NCI-H1105 treated with DMSO at 0.1 percent for 48 hours (cell line): ENCODE measurements at places on chromosomes 13 and 19.
A peak's percentile ranks its signal among the peaks of the same experiment; 100 is the strongest.

DNA sequence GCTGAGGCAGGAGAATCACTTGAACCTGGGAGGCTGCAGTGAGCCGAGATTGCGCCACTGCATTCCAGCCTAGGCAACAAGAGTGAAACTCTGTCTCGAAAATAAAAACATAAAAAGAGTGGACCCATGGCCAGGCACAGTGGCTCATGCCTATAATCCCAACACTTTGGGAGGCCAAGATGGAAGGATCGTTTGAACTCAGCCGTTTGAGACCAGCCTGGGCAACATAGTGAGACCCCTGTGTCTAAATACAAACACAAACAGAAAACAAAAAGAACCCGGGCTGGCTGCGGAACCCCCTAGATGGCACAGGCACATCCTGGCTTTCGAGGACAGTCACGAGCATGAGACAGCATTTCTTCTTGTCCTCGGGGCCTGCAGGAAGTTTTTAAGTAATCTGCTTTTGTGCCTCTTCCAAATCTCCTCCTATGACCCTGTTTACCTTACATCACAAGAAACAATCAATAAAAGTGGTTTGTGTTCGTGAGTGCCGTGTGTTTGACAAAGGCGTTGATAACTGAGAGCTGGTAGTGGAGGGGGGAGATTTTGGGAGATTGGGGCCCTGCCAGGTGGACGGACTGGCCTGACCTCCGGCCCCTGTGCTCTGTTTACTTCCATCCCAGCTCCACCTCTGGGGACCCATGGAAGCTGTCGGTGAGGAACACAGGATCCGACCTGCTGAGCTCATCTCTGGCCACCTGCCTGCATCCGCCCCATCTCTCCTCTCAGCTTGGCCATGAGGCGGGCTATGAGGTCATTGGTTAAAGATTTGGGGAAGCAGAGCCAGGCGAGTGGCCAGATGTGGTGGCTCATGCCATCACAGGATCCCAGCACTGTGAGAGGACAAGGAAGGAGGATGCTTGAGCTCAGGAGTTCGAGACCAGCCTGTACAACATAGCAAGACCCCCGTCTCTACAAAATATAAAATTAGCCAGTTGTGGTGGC is 5.9 kb upstream of the GDF15 start:
- DNase-seq, result no peak

DNA sequence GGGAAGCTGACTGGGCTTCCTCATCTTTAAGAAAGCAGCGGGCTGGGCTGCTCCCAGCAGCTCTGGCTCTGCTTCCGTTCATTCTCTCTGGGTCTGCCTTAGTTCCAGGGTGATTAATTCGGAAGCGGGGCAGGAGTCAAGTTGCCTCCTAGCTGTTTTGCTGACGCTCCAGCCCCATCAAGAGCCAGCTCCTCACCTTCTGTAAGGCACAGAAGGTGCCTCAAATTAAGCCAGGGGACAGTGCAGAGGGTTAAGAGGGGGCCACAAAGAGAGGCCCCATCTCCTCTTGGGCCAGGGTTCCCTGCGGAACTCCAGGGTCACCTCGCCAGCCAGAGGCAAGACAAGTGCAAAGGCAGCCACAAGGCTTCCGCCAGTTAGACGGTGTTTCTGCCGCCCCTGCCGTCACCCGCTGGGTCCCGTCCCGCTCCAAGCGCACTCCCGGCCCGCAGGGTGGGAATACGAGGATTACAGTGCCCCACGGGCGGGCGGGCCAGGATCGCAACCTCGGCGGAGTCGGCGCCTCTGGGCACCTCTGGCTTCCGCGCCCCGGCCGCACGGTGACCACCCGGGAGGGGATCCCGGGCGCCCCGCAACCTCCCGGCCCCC is 508 bp downstream of the SLC15A1 start:
- DNase-seq, result no peak

GRCh38 chr13:98761126-98761985 is 8.9 kb upstream of the SLC15A1 start:
- no peak for DNase-seq

DNA sequence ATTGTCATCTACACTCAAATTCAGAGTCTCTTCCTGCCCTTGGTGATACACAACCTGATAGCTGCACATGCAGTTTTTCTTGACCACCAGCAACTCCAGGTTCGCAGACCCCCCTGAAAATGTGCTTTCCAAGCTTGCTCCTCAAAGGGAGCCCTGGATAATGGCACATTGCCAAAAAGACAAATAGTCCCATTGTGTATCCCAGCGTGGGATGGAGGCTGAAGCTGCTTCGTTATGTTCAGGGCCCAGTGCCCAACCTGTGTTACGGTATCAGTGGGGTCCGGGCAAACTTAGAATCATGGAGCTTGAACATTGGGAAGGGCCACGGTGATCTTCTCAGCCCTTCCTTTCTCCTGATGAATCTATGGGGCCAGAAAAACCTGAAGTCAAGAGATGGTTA is 173.0 kb downstream of the TEX29 start:
- no peak for DNase-seq

GRCh38 chr13:19179916-19180315 is 1.7 kb downstream of the TUBA3C start:
- DNase-seq, result no peak

DNA sequence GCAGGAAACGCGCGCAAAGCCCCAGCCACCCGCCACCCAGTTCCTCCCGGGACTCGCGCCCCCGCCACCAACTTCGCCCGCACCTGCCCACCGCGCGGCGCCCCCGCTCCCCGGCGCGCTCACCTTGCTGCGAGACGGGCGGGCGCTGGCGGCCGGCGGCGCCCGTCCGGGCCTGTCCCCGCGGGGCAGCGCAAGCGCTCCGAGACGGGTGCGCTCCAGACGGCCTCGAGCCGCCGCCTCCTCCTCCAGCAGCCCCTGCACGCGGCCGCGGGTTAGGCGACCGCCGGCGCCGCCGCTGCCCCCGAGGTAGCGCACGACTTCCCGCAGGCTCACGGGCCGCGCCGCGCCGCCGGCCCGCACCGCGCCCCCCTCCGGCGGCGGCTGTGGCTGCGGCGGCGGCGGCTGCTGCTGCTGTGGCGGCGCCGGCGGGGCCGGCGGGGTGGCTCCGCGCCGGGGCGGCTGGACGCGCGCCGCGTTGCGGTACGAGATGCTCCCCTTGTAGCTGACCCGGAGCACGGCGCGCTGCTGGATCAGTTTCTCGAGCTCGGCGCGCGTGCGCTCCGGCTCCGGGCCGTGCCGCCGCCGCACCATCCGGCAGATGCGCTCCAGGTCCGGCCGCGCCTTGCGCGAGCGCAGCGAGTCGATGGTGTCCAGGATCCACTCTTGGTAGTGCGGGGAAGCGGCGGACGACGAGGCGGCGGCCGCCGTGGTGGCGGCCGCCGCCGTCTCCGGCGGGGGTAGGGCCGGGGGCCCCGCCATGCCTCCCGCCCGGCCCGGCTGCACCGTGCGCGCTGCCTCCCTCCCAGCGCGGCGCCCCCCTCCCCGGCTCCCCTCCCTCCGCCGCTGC is 666 bp downstream of the SAMD1 start:
- DNase-seq, result peak; percentile 32

- DNase-seq, result no peak
Observed at GRCh38 chr13:98206946-98207345, 29.9 kb upstream of the RNF113B start.

GRCh38 chr13:48801255-48801654 is 147.5 kb downstream of the CYSLTR2 start:
- DNase-seq, result no peak

DNA sequence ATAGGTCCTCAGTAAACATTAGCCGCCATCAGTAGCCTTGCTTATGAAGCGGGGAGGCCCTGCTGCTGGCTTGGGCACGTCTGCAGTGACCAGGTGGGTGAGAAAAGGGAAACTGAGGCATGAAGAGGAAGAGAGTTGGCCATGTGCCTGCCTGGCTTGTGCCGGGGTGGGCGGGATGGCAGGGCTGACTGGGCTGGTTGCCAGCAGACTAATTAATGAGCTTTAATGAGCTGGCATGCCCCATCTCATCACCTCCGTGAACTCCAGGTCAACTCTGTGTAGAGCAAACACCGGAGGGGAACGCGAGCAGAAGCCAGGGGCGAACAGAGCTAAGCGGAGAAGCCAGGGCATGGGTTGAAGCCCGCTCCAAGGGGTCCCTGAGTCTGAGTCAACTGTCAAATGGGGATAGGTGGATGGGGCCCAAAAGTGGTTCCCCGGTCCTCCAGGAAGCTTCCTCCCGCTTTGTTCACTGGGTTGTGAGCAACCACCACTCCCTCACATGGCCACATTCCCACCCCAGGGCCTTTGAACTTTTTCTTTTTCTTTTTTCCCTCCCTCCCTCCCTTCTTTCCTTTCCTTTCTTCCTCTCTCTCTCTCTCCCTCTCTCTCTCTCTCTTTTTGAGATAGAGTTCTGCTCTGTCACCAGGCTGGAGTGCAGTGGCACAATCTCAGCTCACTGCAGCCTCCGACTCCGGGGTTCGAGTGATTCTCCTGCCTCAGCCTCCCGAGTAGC is 8.7 kb downstream of the NR2F6 start:
- peak; percentile 46 for DNase-seq

- DNase-seq, result no peak
Observed at GRCh38 chr19:50178859-50179537, 15.9 kb upstream of the IZUMO2 start.

GRCh38 chr13:25371158-25371874 is 458 bp upstream of the ATP8A2 start:
- DNase-seq, result no peak

GRCh38 chr19:19528721-19529490 is at the start of gene YJEFN3:
YJEFN3 (plus strand) TSS chr19:19528911; CDS start chr19:19528933, 22 bp downstream.
- DNase-seq, result peak; percentile 82

DNA sequence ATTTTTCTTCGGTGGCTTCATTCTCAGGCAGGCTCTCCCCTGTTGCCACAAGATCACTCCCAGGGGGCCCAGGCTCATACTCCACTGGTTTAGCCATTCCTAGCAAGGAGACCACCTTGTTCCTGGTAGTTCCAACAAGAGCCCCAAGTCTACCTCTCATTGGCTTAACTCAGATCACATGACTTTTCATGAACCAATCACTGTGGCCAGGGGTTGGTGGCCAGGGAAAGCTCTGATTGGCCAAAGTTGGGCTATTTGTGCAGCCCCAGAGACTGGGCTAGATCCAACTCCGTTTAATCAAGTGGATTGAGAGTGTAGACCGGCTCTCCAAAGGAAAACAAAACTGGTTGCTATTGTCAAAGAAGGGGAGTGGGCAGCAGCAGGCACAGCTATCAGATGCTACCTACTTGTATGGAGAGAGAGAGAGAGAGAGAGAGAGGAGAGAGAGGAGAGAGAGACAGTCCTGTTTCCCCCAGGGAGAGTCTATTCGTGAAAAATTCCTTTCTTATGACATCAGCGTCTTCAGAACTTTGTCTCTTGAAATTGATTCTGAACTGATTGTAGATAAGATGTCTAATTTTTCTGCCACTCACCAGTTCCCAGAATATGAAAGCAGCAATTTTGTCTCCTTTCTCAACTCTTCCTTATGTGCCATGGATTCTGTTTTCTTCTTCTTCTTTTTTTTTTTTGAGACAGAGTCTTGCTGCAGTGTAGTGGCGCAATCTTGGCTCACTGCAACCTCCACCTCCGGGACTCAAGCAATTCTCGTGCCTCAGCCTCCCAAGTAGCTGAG is 5.9 kb downstream of the CEACAM19 start:
- DNase-seq, result no peak

- DNase-seq, result no peak
Observed at GRCh38 chr19:19624032-19624570, 3.9 kb downstream of the LPAR2 start.

DNA sequence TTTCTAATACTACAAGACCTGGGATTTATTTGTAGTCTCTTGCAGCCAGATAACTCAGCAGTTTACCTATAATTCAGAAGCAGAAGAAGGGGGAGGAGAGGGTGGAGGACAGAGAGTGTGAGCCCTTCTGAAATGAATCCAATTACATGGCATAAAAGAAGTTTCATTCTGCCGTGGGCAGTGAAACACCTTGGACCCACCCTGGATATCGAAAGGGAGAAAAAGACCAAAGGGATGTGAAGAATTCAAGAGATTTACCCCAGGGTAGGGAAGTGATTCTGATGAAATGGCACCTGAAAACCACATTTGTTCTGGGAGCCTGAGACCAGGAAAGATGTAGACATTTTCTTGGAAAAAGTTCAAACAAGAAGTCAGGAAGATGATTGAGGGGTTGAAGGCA is 140.9 kb downstream of the NDFIP2 start:
- DNase-seq, result no peak

GRCh38 chr13:107865318-107865575 is 350.1 kb downstream of the LIG4 start:
- DNase-seq, result no peak

DNA sequence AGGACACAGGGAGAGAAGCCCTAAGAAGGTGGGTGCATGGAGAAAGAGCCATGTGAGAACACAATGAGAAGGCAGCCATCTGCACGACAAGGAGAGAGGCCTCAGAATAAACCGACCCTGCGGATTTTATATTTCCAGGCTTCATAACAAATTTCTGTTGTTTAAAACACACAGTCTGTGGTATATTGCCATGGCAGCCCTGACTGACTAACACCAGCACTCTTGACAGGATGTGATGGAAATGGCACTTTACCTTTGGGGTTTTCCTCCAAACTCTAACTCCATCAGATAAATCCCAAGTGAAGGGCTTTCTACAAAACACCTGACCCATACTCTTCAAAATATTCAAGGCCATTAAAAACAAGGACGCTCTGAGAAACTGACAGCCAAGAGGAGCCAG is 13.2 kb upstream of the MED4 start:
- DNase-seq, result no peak

DNA sequence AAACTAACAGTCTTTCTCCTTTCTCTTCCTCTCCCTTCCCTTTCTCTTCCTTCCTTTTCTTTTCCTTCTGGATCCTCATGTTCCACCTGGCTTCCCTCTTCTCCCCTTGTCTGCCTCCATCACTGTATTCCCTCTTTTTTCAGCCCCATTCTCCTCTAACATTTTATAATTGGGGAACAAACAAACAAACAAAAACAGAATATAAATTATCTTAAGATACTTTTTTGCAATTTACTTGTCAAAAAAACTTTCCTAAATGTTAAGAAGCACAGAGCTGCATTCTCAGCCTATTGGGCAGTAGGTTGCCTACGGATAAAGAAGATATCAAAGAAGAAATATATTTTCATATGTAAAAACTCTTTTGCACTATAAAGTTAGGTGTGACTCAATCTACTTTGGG is 1382.2 kb upstream of the MIR17HG start:
- no peak for DNase-seq

GRCh38 chr19:48325265-48325910 is at the start of gene EMP3:
EMP3 (plus strand) TSS chr19:48325552; CDS start chr19:48326845, 1,293 bp downstream.
- DNase-seq, result peak; percentile 26

- DNase-seq, result no peak
Observed at GRCh38 chr13:30551189-30551588, 66.5 kb upstream of the USPL1 start.

DNA sequence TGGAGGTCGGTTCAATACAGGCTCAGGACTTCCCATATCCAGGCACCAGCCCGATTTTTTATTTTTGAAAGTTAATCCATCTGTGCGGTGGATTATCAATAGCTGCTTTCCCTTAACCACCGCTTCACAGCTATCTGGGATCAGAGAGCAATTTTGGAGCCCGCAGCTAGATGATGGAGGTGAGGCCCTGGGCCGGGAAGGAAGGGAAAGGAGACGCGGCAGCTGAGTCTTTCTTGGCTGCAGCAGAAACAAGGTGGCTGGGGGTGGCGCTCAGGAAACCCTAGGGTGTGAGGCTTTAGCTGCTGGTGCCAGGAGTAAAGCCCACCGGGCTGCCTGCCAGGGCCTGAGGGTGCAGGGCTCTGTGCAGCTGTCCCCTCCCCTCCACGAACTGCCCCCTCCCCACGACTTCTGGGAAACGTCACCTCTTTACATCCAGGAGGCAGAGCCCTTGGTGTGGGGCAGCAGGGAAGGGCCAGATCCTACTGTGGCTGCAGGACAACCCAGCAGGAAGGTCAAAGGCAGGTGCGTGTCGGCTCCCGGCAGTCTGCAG is 307.0 kb downstream of the ZNF536 start:
- peak; percentile 84 for DNase-seq
